ENCODE measurements at places on chromosomes 5 and 9.

DNA sequence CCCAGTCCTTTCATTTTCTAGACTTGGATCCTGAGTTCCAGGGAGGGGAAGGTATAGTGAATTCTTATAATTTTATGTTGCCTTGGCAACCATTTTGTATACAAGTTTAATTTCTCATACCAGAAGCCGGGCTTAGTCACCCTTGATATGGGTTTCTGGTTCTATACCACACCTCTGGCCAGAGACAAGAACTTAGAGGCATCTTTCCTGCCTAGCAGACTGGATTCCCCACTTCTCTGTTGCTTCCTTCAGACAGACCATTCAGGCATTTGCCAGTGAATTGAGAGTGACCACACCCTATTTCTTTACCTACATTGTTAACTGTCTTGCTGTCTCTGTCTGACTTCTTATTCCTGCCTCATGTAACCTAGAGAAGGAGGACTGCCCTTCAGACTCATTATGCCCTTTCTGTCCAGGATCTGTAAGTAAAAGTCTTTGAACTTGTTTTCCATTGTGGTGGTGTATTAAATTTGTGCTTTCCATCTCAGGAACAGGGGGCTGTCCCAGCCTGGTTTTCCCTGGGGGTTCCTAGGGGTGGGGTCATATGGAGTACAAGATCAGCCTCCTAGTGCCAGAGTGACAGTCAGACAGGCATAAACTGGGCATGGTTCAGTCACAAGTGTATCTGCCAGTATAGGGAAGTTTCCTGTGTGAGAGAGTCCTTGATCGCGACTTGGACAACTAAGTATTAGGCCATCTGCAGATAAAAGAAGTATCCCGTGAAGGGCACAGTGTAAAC lies 27.4 kb downstream of the TNFSF8 start:
- no peak for DNase-seq

DNA sequence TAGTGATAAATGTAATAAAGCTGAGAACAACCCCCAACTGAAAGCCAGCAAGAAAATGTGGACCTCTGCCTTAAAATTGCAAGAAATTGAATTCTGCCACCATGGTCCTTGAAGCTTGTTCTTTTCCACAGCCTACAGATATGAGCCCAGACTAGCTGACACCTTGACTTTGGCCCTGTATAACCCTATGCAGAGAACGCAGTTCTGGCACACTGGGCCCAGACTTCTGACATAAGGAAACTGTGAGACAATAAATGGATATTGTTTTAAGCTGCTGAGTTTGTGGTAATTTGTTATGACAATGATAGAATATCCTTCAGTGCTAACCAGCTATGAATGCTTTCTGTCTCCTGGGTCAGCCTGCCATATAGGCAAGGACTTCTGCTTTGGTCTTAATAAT lies 315.6 kb upstream of the RIOK2 start:
- DNase-seq, result no peak

DNA sequence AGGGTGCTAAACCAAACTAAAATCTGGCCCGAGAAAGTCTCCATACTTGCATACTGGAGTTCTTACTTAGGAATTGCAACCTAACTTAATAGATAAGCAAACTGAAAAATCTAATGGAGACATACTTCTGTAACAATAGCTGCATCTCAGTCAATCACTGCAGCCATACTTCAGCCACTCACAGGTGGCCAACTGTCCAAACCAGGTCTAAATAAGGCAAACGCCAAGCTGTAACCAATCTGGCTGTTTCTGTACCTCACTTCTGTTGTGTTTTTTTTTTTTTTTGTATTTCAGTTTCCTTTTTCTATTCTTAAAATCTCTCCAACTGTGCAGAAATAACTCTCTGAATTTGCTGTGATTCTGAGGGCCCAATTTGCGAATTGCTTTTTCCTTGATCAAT lies 4.4 kb upstream of the NDUFB6 start:
- DNase-seq, result no peak

- DNase-seq, result peak; percentile 95
Observed at GRCh38 chr9:70120834-70121510, 77.3 kb downstream of the MAMDC2 start.

- no peak for DNase-seq
Observed at GRCh38 chr9:2939368-2939767, 95.5 kb upstream of the PUM3 start.

DNA sequence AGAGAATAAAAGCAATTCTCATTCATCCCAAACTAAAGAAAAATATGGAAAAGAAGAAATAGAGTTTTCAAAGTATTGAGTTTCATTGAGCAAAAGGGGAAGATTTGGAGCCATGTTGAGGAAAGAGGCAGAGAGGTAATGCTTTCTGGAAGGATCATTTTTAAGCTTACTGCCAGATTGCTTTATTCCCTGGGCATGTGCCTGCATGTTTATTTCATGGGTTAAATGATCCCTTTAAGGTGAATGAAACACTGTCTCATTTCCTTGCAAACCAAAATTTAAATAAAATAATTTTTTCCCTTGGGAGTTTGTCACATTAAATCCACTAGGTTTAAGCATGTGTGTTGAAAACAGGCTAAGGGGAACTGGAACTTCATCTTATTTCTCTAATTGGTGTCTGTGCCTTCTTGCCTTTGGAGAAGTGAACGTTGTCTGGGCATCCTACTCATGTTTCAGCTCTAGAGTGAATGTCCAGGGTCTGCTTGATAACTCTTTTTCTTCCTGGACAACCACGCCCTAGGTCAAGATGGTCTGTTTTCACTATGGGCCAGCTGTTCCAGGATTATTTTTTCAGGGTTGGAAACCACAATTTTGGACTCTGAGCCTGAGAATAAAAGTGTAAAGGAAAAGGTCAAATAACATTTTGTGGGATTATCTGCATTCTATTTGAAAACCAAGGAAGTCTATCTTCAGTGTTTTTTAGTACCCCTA lies 114.1 kb upstream of the ELL2 start:
- no peak for DNase-seq

Data from fibroblast of upper back skin (primary cell).